ENCODE measurements at places on chromosomes 3 and 15.

GRCh38 chr3:99526921-99527320 is 111.5 kb upstream of the COL8A1 start:
- DNase-seq = no peak

DNA sequence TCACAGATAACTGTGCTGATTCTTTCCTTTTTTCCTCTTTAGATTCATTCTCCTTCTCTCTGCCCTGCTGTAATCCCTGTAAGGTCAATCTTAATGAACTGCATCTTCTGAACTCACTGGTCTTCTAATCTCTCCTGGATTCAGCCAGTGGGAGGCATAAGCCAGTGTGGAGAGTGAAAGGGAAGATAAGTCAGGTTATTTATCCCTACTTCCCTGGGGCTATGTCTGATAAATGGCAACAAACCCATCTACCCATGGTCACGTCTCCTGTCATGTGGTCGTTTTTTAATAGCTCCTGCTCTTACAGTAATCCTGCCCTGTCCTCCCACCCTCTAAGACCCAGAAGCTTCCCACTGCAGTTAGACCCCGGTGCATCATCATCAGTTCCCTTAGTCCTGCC is 199.6 kb upstream of the NAALADL2 start:
- DNase-seq = no peak

GRCh38 chr15:70415398-70415797 is 317.7 kb upstream of the TLE3 start:
- DNase-seq = no peak

DNA sequence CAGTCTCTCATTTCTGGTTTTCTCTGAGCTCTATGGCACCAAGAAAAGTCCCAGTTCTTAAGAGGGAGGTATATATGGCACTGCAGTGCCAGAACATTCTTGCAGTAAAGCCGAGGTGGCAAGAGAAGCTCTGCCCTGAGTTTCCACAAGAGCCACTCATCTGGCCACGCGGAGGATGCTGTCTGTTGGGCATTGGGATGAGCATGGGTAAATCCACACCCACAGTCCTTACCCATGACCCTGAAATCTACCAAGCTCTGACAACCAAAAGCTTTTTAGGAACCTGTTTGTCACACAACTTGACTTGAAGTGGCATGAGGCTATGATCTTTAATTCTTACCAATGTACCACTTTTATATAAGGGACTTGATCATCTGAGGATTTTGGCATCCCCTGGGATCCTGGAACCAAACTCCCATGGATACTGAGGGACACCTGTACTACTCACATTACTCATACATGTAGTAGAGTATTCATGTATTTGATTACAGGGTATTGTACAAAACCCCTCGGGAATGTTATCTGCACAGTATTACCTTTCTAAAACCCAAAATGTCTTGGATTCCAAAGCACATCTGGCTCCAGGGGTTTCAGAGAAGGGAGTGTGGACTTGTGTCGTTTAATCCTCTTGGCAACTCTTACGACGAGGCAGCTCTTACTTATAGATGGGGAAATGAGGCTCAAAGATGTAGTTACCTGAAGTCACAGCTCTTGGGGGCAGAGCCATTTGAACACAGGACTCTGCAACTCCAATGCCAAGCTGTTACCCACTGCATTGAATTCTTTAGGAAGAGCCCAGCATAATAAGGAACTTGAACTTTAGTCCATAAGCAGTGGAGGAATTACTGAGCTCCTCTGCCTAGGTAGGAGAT is 8.8 kb downstream of the RPL32 start:
- DNase-seq = no peak

DNA sequence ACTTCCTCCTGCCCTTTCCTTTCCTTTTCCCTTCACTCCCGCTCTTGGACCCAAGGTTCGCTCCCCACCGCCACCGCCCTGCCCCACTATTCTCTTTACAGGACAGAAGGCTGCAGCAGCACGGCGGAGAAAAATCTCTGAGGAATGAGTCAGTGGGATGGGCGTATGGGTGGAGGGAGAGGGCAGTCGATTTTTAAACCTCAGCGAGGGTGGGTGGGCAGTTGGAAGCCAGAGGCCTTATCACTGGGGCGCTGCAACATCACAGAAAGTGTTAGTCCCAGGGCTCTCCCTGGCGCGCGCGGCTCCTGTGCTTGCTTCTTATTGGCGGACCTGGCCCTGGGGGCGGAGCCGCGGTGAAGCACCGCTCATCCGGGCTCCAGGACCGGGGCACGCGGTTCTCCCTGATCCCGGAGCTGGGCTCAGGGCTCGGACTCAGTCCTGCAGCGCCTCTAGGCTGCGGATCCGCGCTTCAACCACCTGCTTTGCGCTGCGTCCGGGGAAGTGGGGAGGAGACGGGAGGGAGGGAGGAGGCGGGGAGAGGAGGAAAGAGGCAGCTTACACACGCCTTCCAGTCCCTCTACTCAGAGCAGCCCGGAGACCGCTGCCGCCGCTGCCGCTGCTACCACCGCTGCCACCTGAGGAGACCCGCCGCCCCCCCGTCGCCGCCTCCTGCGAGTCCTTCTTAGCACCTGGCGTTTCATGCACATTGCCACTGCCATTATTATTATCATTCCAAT is at the start of gene ALCAM:
ALCAM (plus strand) TSS at position 584 of the 737 bp plus-strand sequence.
- DNase-seq = peak; percentile 82

- DNase-seq = no peak
Measured at GRCh38 chr15:54820811-54821210, 375.9 kb downstream of the RSL24D1 start.

DNA sequence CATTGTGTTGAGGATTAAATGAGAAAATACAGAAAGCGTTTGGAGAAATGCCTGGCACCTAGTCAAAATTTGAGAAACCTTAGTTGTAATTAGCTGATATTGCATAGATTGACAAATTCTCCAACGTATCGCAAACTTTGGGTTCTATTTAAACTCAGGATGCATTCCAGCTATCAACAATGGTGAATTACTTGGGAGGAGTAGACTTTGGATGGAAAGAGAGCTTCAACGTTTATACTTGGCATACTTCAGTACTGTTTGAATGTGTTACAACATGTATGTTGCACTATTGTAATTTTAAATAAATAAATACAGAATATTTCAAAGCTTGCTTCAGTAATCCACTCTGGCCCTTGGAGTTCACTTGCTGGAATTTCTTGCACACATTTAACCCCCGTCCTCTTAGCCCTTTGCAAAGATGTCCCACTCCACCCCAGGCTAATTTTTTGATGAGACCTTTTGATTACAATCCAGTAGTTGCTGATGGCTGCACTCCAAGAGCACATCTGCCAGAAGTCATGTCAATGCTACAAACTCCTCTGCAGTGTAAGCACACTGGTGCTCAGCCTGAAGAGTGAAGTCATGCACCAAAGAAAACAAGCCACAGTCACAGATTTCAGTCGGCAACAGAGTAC is 4.7 kb upstream of the DIS3L start:
- DNase-seq = no peak

- no peak for DNase-seq
Measured at GRCh38 chr3:158486200-158486599, 84.8 kb upstream of the MLF1 start.

DNA sequence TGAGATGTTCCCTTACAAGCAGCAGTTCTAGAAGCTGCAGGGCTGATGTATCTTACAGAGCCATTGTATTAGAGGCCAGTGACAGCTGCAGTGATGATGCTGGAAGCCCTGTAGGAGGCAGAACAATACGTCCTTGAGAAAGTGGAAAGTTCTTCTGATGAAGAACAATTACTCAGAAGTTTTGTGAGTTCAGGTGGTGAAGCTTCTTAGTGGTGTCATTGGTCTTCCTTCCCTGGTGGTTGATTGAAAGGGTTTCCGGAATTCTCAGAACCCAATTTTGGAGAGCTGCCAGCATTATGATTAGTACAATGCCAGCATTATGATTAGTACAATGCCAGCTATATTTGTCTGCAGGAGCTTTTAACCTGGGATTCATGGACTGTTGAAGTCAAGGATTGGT is 356.4 kb downstream of the MFSD1 start:
- DNase-seq = no peak

GRCh38 chr15:48796521-48796920 is 14.3 kb downstream of the CEP152 start:
- no peak for DNase-seq

- DNase-seq = no peak
Measured at GRCh38 chr3:127174715-127175140, 18.2 kb upstream of the PRR23E start.

DNA sequence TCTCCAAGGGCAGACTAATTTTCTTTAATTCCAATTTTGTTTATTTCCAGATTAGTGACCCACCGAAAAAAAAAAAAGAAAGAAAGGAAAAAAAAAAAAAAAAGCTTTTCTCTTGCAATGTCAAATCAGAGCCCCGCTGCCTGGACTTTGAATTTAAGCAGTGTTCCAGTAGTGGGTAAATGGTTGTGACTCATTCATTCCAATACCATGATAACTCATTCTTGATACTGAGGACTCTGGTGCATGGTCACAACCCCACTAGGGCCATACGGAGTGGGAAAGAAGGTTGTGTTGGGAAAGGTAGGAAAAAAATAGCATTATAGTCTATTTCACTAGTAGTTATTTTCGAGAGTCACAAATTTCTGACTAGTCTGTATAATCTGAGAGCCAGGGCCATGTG is 59.1 kb upstream of the COL8A1 start:
- no peak for DNase-seq

- no peak for DNase-seq
Measured at GRCh38 chr3:179244878-179245277, 6.0 kb downstream of the KCNMB3 start.

GRCh38 chr15:19943515-19943914 is 598.1 kb downstream of the GOLGA6L6 start:
- DNase-seq = no peak

GRCh38 chr3:141384157-141384556 is 15.9 kb downstream of the ZBTB38 start:
- no peak for DNase-seq

GRCh38 chr3:119293871-119294695 is at the start of gene ARHGAP31:
TSS of gene ARHGAP31 (plus strand) at chr3:119294383. CDS start at chr3:119294905, 522 bp downstream.
- DNase-seq = peak; percentile 91

GRCh38 chr15:70783041-70783440 is 19.7 kb upstream of the UACA start:
- DNase-seq = no peak

GRCh38 chr3:73029321-73029796 is 32.1 kb upstream of the EBLN2 start:
- peak; percentile 15 for DNase-seq

DNA sequence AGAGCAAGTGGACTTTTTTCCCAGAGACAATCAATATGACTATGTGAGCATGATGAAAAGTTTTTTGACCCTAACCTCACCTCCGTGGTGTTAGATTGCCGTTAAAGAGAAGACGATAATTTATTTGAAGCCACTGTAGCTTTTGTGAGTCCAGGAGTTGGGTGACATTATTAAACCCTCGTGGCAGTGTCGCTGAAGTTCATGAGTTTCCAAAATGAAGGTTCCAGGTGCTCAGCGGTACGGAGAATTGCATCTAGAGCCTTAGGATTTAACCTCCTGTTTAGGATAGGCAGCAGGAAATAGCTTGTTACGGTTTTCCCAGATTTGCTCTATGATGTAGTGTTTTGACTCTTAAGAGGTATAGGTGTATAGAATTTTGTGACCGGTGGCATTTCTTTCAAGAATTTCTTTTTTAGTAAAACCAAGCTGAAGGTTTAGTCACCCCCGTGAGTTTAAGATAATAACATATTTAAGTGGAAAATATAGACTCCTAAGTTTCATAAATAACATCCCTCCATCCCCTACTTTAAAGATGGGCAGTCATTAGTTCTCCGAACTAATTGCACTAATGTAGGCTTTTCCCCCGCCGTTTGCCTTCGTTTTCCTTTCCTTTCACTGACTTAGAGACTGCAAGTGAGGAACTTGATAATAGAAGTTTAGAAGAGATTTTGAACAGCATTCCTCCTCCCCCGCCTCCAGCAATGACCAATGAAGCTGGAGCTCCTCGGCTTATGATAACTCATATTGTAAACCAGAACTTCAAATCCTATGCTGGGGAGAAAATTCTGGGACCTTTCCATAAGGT is 2.0 kb downstream of the SMC4 start:
- DNase-seq = peak; percentile 20

- no peak for DNase-seq
Measured at GRCh38 chr3:160820022-160820421, 64.0 kb downstream of the PPM1L start.

- no peak for DNase-seq
Measured at GRCh38 chr15:56619887-56620286, 113.4 kb downstream of the ZNF280D start.

- DNase-seq = no peak
Measured at GRCh38 chr3:87627316-87627715, 350.9 kb upstream of the POU1F1 start.

GRCh38 chr15:36108541-36108940 is 470.9 kb upstream of the CDIN1 start:
- no peak for DNase-seq

DNA sequence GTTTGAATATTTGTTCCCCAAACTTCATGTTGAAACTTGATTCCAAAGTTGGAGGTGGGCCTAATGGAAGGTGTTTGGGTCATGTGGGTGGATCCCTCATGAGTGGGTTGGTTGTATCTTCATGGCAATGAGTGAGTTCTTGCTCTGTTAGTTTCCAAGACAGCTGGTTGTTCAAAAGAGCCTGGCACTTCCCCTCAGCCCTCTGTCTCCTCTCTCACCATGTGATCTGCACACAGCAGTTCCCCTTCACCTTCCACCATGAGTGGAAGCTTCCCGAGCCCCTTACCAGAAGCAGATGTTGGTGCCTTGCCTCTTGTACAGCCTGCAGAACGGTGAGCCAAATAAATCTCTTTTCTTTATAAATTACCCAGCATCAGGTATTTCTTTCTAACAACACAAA is 327.1 kb upstream of the SLCO3A1 start:
- DNase-seq = no peak
